ENCODE measurements at places on chromosomes 6 and 20.

DNA sequence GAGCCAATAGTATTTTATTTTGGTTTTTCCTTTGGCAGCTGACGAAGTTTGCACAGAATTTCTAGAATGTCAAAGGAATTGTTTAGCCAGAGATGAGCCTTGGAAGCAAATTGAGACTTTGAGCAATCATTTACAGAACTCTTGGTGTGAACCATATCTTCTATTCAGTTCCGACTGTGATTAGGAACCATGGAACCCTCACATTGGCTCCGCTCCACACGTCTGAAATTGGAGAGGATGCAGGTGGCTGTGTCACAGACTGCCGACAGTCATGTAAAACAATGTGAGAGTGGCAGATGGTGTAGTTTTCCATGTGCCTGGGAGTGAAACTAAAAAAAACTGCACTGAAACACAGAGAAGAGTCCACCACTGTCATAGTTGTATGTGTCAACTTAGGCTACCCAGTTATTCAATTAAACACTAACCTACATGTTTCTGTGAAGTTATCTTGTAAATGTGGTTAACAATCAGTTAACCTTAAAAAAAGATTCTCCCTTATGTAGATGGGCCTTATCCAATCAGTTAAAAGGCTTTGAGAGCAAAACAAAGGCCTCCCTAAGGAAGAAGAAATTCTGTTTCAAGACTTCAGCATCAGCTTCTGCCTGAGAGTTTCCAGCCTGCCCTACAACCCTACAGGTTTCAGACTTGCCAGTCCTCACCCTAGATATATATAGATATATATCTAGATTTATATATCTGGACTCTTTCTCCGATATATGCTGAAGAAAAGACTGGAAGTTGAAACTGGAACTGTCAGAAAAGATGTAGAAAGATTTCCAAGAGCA, 3.3 kb upstream of the HMGN4 start:
- DNase-seq: peak; percentile 88

- DNase-seq: no peak
Measured at GRCh38 chr20:41567615-41568014, 50.6 kb downstream of the CHD6 start.

DNA sequence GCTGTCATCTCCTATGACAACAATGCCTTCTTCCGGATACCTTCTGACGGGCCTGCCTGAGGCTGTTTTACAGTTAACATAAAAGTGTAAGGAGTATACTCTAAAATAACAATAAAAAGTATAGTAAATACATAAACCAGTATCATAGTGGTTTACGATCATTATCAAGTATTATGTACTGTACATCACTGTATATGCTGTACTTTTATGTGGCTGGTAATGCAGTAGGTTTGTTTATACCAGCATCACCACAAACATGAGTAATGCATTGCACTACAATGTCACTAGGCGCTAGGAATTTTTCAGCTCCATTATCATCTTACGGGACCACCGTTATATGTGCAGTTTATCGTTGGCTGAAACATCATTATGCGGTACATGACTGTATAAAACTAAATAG, 76.5 kb downstream of the VEGFA start:
- no peak for DNase-seq

GRCh38 chr6:154232013-154232910, 124.3 kb downstream of the IPCEF1 start:
- DNase-seq: no peak

- no peak for DNase-seq
Measured at GRCh38 chr20:50252701-50253100, 62.1 kb downstream of the CEBPB start.

DNA sequence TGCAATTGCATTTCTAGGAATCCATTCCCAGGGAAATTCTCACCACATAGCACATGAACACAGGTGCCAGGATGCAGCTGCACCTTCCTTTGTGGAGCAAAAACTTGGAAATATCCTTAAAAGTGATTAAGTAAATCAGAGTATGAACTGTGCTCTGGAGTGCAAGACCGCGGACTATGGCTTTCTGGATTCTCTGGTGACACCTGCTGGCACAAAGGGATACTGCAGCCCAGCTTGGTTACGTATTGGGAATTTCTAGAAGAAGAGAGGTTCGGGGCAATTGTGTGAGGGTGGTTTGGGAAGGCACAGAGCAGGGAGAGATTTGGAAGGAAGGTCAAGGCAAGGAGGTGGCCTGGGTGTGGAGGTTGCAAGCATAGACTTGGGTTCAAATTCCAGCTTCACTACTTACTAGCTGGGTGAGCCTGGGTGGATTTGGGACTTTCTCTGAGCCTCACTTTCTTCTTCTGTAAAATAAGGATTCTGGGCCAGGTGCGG, 15.9 kb upstream of the PEDS1 start:
- peak; percentile 73 for DNase-seq

- DNase-seq: no peak
Measured at GRCh38 chr6:97021194-97021593, 96.7 kb downstream of the KLHL32 start.

DNA sequence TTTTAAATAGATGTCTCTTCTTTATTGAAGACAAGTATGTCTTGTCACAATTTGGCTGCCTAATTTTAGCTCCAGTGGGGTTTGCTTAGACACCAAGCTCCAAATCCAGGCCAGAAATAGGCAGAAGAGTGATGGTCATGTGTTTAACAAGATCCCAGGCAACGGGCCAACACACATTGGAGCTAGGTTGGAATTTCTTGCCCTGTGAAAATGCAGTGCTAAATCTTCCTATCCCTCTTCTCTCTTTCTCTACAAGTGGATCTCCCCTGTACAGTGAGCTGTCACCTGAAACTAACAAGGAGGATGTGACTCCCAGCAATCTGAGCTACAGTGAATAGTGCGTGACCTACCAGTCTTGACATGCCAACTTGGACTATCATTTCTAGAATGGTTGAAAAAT, 65.3 kb upstream of the VGLL2 start:
- no peak for DNase-seq

DNA sequence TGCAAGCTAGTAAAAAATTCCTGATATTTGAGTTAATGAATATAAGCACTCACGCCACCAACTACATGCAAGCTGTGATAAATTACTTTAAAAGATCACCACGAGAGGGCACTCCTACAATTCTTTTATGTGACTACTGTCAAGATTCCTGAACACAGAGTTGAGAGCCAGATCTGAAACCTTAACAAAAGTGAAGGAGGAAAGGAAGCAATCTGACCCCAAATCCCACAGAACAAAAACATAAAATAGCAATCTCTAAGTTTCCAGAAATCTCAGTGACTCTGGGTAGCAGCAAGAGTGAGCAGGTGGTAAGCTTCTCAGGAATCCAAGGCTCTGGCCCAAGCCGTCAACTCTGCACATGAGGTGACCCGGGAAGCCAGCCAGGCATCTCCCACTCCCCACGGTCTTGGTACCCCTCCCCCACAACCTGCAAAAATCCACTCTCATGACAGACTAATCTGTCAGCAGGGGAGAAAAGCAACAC, 55.1 kb downstream of the STAU1 start:
- peak; percentile 64 for DNase-seq

DNA sequence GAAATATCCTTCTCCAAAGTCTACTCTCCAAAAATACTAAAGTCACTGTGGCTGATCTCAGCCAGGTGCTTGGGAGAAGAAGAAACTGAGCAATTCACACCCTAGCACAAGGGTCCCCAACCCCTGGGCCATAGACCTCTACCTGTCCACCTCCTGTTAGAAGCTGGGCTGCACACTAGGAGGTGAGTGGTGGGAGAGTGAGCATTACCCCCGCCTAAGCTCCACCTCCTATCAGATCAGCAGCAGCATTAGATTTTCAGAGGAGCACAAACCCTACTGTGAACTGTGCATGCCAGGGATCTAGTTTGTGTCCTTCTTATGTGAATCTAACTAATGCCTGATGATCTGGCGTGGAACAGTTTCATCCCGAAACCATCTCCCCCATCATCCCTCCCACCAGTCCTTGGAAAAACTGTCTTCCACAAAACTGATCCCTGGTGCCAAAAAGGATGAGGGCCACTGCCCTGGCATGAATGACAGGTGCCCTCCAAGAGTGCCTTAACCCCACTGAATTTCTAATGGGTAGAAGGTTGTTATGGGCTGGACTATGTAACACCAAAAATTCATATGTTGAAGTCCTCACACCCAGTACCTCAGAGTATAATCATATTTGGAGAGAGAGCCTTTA, 109.2 kb upstream of the CDYL start:
- DNase-seq: no peak

DNA sequence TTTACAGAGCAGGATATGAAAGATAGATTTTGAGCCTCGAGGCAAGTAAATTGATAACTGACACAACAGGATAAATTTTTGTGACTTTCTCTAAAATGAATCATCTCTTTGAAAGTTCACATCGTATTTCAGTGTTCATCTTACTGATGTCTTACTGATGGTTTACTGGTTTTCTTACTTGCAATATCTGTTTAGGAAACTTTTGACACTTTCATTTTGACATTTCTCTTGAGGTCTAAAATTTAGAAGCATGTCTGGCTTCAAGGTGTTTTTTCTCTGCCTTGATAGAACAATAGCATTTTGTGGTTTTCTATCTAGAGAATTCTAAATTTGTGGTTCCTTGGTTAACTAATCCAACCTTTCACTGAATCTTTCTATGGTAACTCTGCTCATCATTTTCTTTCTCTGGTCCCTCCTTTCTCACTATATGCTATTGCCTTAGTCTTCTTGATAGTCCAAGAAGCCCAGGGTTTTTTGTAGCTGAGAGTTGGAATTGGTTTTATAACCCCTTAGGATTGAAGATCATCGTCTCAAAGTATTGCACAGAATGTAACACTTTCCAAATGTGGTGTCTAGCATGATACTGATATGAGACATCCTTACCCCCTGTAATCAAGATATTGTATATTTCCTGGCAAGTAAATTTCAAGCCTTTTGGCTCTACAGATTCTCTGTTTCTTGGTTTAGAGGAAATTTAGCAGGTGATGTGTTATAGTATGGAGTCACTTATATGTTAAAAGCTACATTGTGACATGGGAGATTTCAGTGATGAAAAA, 98.7 kb downstream of the RNF144B start:
- no peak for DNase-seq

DNA sequence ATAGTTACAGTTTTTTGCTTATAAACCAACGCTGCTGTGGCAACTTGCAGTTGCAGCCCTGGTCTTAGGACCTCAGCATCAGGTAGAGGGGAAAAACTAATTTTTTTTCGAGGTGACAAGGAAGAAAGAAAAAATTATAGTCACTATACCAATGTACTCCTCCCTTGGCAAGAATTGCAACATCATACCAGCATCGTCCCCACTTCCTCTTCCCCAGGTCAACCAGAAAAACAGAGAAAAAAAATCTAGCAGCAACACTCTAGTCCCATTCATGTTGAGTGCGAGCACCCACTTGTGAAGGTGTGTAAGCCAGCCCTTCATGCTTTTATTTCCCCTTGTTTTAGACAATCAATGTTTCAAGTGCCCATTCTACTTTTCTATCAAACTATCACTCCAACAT, 13.1 kb upstream of the DCBLD1 start:
- DNase-seq: no peak

DNA sequence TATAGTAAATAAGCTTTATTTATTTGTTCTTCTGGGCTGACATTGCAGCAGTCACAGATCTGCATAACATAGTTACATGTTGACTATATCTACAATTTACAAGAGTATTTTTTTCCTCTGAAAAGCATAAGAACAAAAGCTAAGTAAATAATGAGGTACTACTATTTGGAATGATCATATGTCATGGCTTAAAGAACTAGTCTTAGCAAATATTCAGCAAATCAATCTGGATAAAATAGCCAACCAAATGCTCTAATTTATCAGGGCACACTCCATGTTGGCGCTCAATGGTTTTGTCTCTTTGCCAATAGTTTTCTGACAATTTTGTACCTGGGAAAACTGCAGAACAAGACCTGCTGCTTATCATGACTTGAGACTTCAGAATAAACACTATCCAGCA, 233.4 kb upstream of the RIN2 start:
- DNase-seq: no peak

DNA sequence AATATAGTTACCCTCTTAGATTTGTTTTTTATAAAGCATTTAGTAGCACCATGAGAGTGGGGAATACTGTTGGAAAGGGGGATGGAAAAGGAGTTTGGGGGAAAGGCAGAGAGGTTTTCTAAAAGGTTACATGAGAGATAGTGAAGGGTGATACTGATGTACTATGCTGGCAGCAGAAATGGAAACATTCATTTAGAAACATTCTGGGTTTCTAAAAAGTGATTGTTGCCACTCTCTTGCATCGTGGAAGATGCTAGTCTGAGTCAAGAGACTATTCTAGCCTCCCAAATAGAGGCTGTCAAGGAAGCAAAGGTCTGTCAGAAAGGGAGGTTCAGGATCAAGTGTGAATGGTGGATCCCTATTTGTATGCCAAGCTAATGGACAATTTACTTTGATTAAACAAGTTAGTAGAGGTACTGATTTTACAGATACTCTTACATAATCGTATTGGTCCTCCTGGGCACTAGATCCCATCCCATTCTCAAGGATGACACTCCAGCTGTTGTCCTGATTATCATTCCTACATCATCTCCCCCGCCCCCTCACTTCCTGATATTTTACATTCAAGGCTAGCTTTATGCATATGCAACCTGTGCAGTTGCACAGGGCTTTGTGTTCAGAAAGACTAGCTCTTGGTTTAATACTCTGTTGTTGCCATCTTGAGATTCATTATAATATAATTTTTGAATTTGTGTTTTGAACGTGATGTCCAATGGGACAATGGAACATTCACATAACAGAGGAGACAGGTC, 15.4 kb upstream of the ABT1 start:
- DNase-seq: no peak

DNA sequence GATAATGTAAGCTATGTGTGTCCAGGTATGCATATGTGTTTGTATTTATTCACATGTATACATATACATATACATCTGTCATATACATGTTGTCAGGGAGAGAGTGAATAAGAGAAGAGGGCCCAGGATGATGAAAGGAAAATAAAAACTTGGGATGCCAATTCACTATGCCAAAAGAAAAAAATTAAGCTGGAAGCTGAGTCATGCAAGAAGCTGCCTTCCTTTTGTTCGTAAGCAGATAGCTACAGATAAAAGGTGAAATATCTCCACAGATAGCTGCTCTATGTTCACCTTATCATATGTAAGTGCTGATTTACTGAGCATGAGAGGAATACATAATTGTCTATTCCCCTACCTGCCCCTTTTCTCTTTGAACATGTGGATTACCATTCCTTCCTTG, 579.9 kb downstream of the EPM2A start:
- DNase-seq: no peak

GRCh38 chr6:16659466-16660156, 101.6 kb downstream of the ATXN1 start:
- no peak for DNase-seq

- DNase-seq: no peak
Measured at GRCh38 chr6:131366223-131366622, 206.8 kb upstream of the ARG1 start.

DNA sequence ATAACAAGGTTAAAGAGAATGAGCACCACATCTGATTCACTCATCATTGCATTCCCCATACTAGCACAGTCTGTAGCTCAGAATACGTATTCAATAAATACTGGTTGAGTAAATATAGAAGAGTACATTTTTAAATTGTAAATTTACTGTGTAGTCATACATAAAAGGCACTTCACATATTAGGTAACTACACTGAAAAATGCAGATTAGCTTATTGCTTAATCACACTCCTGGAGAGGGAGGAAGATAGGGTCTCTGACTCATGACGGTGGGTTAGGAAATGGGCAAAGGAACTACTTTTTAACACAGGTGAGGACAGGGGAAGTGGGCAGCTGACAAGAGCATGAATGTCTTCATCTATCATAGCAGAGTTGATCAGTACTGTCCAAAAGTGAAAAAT, 133.2 kb downstream of the TBC1D32 start:
- DNase-seq: no peak

GRCh38 chr6:90297867-90298381, 1.3 kb upstream of the BACH2 start:
- DNase-seq: no peak

GRCh38 chr20:17507032-17507431, 24.1 kb downstream of the BFSP1 start:
- no peak for DNase-seq

Data from RPMI8226 (cell line).